ENCODE measurements at places on chromosomes 2 and 18.
A peak's percentile ranks its signal among the peaks of the same experiment; 100 is the strongest.

- H3K27me3 ChIP-seq: no peaks in the 10 kb centered on the region
- peak overlapping the region; percentile 31 for H3K27ac ChIP-seq
- peaks cover 4% of the 10 kb centered on the region for H3K4me1 ChIP-seq
- H3K36me3 ChIP-seq: no peaks in the 10 kb centered on the region
- DNase-seq: no peak
Observed at GRCh38 chr2:160238392-160238791, 38.3 kb upstream of the ITGB6 start.

GRCh38 chr2:170454471-170455372, 260.4 kb upstream of the SP5 start:
- no peaks in the 10 kb centered on the region for H3K4me1 ChIP-seq
- H3K36me3 ChIP-seq: peaks cover 8% of the 10 kb centered on the region
- no peak for DNase-seq
- no peaks in the 10 kb centered on the region for H3K27me3 ChIP-seq
- H3K4me3 ChIP-seq: no peak overlapping the region

DNA sequence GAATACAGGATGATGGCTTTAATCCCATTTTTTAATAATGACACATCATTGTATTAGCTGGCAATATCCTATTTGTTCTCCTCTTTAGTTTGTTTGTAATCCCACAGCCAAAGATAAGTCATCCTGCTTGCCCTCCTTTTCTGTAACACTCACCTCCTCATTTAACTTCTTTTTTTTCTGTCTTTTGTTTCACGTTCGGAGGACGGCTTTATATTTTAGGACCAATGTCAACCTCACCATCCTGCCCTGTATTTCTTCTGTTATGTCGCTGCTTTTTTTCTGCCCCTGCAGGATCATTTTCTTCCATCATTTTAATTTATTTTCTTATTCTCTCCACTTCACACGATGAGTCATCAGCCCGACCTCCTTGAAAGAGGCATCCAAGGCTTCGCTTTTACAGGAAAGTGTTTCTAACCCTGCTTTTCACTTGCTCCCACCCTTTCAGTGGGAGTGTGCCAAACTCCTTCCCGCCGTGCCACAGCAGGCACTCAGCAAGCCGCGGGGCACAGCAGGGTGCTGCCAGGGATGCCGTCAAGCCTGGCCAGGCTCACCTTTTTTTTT, 11.4 kb downstream of the RAB31 start:
- H3K27me3 ChIP-seq: peaks cover 2% of the 10 kb centered on the region
- H3K36me3 ChIP-seq: peaks cover 11% of the 10 kb centered on the region
- no peak overlapping the region for H3K4me3 ChIP-seq

- peaks cover 37% of the 10 kb centered on the region for H3K4me1 ChIP-seq
- H3K4me3 ChIP-seq: no peak overlapping the region
Observed at GRCh38 chr2:20073460-20073859, 22.0 kb upstream of the LAPTM4A start.

- peak overlapping the region; percentile 24 for H3K27ac ChIP-seq
- no peaks in the 10 kb centered on the region for H3K27me3 ChIP-seq
- DNase-seq: no peak
- H3K4me1 ChIP-seq: peaks cover 67% of the 10 kb centered on the region
- H3K36me3 ChIP-seq: no peaks in the 10 kb centered on the region
- no peak overlapping the region for H3K4me3 ChIP-seq
Observed at GRCh38 chr2:23489471-23490322, 104.7 kb downstream of the KLHL29 start.

DNA sequence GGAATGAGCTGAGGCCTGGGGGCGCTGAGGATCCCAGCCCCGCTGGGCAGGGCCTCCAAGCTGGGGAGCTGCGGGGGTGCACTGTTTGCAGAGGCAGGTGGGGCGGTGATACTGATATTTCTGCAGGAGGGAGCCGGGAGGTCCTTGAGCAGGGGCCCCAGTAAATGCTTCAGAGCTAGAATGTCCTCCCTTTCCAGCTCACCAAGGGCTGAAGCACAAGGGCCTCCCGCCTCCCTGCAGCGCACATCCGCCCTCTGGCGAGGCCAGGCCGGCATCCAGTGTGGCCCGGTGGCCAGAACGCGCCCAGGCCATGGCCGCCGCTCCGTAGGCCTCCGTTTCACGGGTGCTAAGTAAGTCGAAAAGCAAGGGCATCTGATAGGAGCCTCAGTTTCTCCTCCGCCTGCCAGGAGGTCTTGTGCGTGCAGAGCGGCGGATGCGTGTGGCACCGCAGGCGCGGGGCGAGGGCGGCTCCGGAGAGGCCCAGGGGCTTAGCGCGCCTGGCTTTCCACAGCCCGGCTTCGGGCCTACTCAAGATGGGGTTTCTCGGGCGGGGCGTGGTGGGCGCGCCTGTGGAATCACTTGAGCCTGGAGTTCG, 29.5 kb upstream of the CHMP1B start:
- no peak for DNase-seq
- no peak overlapping the region for H3K4me3 ChIP-seq
- H3K36me3 ChIP-seq: no peaks in the 10 kb centered on the region
- peaks cover 3% of the 10 kb centered on the region for H3K4me1 ChIP-seq

DNA sequence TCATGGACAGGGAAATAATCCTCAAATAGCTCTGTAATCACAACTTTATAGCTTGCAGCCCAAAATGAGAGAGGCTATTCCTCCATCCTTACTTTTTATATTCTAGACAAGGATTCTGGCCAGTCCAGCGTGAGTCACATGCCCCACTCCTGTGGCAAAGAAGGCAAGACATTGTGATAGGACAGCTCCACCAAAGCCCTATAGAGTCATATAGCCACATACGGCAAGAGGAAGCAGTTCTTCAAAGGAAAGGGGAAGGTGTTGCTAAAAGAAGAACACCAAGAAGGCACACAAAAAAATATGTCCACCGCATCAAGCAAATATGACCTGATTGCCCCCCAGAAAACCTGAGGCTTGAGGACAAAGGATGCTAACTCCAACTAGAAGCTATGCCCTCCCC, 3.4 kb upstream of the GFPT1 start:
- H3K4me3 ChIP-seq: no peak overlapping the region
- H3K27ac ChIP-seq: no peak overlapping the region
- DNase-seq: no peak
- H3K4me1 ChIP-seq: peaks cover 38% of the 10 kb centered on the region
- no peaks in the 10 kb centered on the region for H3K27me3 ChIP-seq

GRCh38 chr2:233456111-233456510, 101.8 kb downstream of the DGKD start:
- H3K4me3 ChIP-seq: no peak overlapping the region
- no peaks in the 10 kb centered on the region for H3K27me3 ChIP-seq
- no peaks in the 10 kb centered on the region for H3K4me1 ChIP-seq
- no peak for DNase-seq

DNA sequence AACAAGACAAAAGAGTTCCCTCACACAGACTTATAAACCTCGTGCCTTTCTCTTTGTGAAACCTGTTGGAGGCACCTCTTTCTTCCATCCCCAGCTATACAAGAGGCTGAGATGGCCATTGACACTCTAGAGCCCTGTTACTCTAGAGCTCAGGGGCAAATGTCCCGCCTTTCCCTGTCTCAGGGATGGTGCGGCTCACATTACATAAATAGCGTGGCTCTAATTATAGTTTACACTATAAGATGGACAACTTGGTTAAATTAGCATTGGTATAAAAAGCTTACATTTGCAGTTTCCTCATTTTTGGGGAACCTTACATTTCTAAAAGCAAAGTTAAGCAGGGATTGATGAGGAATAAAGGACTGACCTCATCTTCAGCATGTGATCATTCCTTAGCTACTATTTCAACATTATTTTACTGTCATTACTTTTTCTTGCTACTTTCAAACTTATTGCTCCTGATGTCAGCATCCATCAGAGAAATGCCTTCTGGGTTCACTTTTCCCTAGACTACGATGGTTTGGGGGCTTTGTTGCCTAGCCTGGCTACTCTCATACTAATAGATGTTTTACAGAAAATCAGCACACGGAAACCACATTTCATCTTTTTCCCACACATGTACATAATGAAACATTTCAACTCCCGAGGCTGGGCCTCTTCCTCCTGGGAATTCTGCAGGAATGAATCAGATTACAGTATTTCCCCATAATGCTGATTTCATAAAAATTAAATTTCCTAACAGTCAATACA, 40.4 kb downstream of the FTCDNL1 start:
- H3K27me3 ChIP-seq: no peaks in the 10 kb centered on the region
- H3K27ac ChIP-seq: no peak overlapping the region
- H3K36me3 ChIP-seq: no peaks in the 10 kb centered on the region
- H3K4me1 ChIP-seq: peaks cover 12% of the 10 kb centered on the region
- no peak overlapping the region for H3K4me3 ChIP-seq

DNA sequence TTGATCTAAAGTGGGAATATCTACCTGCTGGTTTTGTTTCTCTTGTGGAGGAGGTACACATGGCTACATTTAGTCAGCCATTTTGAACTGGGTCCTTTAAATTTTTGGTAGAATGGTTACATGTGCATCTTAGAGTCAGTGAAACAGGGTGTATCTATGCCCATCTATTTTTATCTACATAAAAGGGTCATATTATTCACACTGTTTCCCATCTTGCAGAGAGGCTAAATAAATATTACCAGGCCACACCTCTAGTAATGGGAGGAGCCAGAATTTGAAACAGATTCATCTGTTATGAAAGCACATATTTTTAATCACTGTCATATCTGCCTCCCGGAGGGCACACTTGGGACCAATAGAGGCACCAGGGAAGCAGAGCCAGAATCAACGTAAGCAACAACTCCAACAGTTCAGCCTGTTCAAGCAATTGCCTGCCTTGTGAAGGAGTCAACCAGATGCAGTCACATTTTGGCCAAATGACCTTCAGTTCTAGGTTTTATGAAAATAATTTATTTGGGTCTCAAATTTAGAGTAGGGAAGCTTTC, 376.8 kb downstream of the TSN start:
- H3K4me3 ChIP-seq: no peak overlapping the region
- no peak overlapping the region for H3K27ac ChIP-seq
- peaks cover 16% of the 10 kb centered on the region for H3K36me3 ChIP-seq
- H3K27me3 ChIP-seq: no peaks in the 10 kb centered on the region

DNA sequence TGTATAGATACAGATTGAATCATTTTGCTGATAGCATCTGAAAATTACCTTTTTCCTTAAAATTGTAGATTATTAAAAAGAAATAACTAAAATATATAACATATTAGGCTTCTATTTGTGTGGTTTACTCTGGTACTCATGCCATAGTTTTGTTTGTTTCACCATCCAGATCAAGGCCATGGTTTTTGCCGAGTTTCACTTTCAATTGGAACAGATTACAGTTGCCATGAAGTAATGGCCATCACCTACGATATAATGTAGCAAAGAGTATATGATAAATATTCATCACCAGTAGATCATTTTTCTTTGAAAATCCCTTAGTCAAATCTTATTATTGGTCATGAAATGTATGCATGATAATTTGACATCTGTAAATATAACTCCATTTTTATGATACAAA, 11.9 kb upstream of the DNAH7 start:
- H3K27me3 ChIP-seq: no peaks in the 10 kb centered on the region
- no peak overlapping the region for H3K4me3 ChIP-seq
- H3K4me1 ChIP-seq: no peaks in the 10 kb centered on the region
- no peak overlapping the region for H3K27ac ChIP-seq

- no peak overlapping the region for H3K4me3 ChIP-seq
- no peaks in the 10 kb centered on the region for H3K36me3 ChIP-seq
- H3K27me3 ChIP-seq: no peaks in the 10 kb centered on the region
- no peak overlapping the region for H3K27ac ChIP-seq
Observed at GRCh38 chr2:143730155-143730952, 601.1 kb downstream of the ARHGAP15 start.

GRCh38 chr2:144325086-144325485, 194.8 kb downstream of the ZEB2 start:
- DNase-seq: no peak
- H3K4me1 ChIP-seq: peaks cover 29% of the 10 kb centered on the region
- no peak overlapping the region for H3K4me3 ChIP-seq

GRCh38 chr2:142199073-142199472, 68.3 kb upstream of the LRP1B start:
- no peaks in the 10 kb centered on the region for H3K27me3 ChIP-seq
- no peaks in the 10 kb centered on the region for H3K36me3 ChIP-seq
- no peak for DNase-seq
- no peak overlapping the region for H3K4me3 ChIP-seq

- peaks cover 6% of the 10 kb centered on the region for H3K4me1 ChIP-seq
- no peak overlapping the region for H3K27ac ChIP-seq
- DNase-seq: no peak
- no peak overlapping the region for H3K4me3 ChIP-seq
Observed at GRCh38 chr18:79453816-79454735, 58.3 kb downstream of the NFATC1 start.

DNA sequence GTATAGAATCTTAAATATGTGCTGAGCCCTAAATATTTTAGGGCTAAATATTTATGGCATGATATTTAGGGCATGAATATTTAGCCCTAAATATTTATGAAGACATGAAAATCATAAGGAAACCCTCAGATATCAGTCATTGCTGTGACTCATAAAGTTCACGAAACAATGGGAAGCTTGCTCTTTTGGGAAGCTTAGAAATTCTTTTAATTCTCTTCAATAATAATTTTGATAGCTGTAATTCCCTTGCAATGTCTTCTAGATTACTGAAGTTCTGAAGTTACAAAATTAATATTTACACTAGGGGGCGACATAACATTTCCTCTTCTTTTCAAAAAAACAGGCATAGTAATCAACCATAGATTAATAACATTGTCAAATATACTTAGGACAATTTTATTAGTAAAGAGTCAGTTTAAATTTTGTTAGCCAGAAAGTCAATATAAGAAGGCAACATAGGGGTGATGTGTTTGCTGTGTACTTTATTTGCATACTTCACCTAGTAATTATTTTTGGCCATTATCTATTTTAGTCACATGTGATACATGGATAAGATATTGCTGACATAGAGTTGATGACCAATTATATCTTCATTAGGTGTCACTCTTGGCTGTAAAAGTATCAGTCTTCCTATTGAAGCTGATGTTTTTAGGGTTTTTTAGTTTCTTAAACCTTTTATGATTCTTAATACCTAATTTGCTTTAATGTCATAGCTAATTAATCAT, 13.2 kb downstream of the ZNF804A start:
- no peak overlapping the region for H3K27ac ChIP-seq
- no peak overlapping the region for H3K4me3 ChIP-seq
- no peak for DNase-seq

DNA sequence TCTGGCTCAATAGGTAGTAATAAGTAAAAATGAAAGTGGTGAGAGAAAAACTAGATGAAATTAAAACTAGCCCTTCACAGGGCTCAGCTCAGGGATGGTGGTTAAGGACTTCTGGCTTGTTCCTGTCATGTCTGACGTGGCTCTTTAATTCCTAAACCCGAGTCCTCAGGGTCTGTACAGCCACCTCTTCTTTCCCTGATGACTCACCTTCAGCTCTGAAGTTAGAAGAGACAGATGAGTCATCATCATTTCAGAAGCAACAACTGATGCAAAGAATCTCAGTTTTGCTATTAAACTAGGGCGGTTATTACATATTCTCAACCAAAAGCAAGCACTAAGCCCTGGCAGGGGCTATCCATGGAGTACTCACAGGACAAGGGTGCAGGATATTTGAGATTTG, 24.0 kb upstream of the ITGB6 start:
- H3K4me1 ChIP-seq: peaks cover 30% of the 10 kb centered on the region
- no peaks in the 10 kb centered on the region for H3K27me3 ChIP-seq
- DNase-seq: no peak
- H3K4me3 ChIP-seq: no peak overlapping the region
- no peak overlapping the region for H3K27ac ChIP-seq

GRCh38 chr2:217459680-217460405, 543.0 kb downstream of the TNS1 start:
- no peaks in the 10 kb centered on the region for H3K27me3 ChIP-seq
- no peaks in the 10 kb centered on the region for H3K36me3 ChIP-seq
- H3K27ac ChIP-seq: no peak overlapping the region
- DNase-seq: no peak
- H3K4me1 ChIP-seq: peaks cover 20% of the 10 kb centered on the region

- no peak overlapping the region for H3K4me3 ChIP-seq
- no peak for DNase-seq
- no peaks in the 10 kb centered on the region for H3K27me3 ChIP-seq
- H3K27ac ChIP-seq: no peak overlapping the region
- no peaks in the 10 kb centered on the region for H3K36me3 ChIP-seq
Observed at GRCh38 chr2:142031656-142032055, 99.2 kb downstream of the LRP1B start.

Data from neural crest cell (in vitro differentiated cells).